ENCODE measurements at places on chromosomes 7 and 10.

DNA sequence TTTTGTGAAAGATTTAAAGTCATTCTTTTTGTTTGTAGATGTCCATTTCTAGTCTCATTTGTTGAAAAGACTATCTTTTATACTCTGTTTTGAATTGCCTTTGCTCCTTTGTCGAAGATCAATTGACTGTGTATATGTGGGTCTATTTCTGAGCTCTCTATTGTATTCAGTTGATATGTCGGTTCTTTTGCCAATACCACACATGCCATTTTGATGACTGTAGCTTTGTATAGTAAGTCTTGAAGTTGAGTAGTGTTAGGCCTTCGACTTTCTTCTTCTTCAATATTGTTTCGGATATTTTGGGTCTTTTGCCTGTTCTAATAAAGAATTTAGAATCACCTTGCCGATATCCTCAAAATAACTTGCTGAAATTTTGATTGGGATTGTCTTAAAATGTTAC lies 104.5 kb downstream of the CCSER2 start:
- DNase-seq = no peak

GRCh38 chr7:90580051-90580450 lies 16.1 kb upstream of the CDK14 start:
- no peak for DNase-seq

DNA sequence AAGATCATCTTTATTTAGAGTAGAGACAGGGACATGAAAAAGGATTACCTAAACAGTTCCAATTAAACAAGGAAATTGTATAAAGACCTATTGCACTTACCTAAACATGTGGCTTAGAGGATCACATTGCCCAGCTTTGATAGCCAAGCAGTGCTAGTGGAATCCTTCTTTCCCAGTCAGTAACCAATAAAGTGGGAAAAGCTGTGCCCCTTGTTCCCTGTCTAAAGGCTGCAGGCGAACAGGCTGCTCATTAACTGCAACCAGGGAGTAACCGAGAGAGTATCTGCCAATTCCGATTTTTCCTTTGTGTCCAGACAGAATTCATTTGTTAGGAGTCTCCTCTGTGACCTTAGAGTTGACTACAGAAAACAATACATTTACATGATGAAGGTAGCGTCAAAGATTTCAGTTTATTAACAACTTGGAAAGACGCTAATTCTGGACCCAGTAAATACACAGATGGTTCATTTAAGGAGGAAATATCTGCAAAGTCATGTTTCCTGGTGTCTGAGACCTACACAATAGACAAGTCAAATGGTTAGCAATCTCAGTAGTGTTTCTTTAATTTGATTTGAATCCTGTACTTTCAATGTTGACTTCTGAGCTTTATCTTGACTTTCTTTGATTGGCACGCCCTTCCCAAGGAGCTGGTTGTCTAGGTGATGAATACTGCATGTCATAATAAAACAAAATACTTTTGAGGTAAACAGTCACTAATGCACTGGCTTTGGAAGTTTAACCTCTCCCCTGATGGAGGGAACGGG lies 57.3 kb upstream of the MET start:
- no peak for DNase-seq

- no peak for DNase-seq
These were observed 302.0 kb downstream of the TWIST1 start for GRCh38 chr7:18815261-18815960.

DNA sequence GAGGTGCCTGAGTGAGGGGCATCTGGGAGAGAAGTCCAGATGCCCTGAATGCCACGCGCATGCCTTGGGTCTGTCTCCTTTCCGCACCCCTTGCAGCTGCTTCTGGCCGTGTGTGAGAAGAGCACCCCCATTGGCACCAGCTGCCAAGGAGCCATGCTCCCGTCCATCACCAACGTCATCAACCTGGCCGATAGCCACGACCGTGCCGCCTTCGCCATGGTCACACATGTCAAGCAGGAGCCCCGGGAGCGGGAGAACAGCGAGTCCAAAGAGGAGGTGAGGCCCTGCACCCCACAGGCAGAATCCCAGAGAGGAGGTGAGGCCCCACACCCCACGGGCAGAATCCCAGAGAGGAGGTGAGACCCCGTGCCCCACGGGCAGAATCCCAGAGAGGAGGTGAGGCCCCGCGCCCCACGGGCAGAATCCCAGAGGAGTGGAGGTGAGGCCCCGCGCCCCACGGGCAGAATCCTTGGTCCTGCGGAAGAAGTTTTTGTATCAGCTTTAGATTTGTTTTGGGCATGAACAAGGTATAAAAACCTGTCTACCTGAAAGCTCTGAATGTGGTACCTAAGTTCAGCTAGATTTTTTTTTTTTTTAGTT lies 91.8 kb downstream of the TRRAP start:
- DNase-seq = no peak

DNA sequence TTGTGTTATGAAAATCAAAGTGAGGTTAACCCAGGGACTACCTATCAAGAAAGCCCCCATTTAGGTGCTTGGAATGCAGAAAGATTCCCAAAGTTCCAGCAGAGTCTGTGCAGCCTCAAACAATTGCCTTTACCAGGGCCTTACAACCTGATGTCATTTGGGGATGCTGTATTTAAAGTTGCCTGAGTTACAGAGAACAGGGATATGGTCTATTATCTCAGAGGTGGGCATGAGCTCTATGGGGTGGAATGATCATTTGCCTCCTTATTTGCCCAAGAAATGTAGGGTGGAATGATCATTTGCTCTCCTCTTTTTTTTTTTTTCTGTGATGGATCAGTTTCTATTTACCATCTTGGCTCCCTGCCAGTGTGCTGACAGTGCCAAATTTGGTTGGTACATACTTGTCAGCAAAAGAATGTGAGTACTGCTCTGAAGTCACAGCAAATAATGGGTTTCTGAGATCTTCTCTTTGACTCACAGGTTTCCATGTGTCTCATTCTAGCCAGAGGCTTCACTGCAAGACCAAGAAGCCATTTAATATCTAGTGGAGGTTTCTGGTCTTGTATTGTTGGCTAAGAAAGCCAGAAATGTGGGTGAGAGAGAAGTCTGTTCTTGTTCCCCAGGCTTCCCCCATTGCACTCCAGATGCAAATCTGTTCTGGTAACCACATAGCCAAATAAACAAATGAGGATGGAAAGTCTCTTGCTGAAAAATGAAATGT lies 45.5 kb upstream of the ZNRF2 start:
- peak; percentile 51 for DNase-seq

GRCh38 chr10:81414038-81414437 lies 461.0 kb upstream of the NRG3 start:
- DNase-seq = no peak

DNA sequence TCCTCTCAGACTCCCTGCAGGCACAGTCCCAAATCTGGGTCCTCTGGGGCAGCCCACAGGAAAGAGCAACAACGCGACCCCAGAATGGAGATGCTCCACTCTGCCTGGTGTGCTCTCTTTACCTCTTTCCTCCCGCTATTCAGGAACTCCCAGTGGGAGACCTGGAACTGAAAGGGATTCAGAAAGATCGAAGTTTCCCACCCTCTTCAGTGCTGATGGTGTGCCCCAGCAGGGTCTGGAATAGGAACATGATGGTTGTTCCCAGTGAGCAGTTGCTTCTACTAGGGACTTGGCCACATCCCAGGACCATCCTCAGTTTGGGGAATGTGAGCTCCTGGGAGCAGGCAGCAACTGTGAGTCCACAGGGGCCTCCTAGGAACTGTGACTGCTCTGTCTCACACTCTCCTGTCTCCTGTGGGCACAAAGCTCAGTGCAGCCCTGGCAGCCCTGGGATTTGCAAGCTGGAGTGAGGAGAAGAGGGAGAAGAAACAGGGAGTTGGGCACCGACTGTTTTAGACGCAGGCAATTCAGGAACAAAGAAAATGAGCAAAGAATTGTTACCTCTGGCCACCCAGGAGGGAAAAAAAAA lies 17.9 kb downstream of the OR6V1 start:
- DNase-seq = no peak

DNA sequence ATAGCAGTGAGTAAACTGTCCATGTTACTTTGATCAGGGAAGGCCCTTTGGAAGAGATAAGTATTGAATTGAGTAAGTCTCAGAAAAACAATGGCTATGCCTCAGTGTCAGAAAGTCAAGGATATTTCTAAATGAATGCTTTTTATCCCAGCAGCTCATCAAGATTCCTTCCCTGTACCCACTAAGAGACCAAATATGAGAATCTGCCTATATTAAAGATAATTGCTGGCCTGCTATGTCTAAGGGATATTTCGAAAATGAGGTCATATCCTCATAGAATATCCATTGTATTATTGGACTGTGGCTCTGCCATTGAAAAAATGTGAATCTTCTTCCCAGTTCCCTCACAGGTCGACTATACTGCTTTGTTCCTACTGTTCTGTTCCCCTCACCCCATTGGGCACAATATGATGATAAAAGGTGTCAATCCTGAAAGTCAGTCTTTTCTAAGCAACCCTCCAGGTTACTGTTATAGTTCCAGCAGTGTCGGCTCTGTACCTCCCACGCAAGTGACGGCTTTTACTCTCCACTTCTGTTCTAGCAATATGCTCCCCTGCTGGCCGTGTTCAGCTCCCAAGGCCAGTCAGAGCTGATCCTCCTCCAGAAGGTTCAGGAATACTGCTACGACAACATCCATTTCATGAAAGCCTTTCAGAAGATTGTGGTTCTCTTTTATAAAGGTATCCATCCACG lies 51.7 kb downstream of the BZW2 start:
- DNase-seq = no peak

GRCh38 chr10:4069491-4069890 lies 284.5 kb upstream of the KLF6 start:
- DNase-seq = no peak

GRCh38 chr7:107701191-107701590 lies 40.6 kb downstream of the SLC26A4 start:
- DNase-seq = no peak

DNA sequence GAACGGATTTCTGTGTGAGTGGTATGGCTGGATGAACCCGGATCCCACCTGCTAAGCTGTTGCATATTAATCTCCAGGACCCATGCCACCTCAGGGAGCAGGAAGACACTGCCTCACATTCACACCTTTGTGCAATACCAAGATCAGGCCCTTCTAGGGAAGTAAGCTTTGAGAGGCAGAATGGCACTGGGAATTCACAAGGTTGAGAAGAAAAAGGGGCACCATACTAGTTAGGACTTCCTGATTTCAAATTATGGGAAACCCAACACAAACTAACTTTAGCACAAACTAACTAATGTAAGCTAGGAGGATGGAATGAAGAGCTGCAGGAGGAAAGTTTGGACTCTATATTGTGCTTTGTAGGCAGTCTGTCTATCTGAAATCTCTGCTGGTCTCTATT lies 71.3 kb downstream of the TBXAS1 start:
- DNase-seq = no peak

- no peak for DNase-seq
These were observed 183.8 kb downstream of the CAMK1D start for GRCh38 chr10:12533151-12533550.

DNA sequence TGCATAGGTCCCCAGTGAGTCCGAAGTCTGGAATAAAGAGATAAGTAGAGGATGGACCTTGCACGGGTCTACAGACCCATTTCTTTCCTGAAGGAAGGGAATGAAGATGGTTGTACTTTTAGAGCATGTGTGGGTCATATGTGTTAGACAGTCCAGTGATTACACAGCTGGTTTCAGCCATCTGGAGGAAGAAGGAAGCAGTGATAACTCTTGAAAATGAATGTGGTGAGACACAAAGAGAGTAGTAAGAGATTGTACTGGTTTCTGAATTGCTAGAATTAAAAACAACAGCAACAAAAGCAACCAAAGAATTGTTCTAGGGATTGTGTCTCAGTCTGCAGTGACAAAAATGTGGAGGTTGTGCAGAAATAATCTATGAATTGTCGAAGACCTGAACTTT lies 258.9 kb downstream of the SUGCT start:
- no peak for DNase-seq

GRCh38 chr7:111025006-111025405 lies 65.9 kb upstream of the LRRN3 start:
- DNase-seq = no peak

Measured in kidney epithelial cell (primary cell).